Daoy (cell line): ENCODE measurements at places on chromosomes 12 and 14.

GRCh38 chr14:22558221-22558913 is 30.7 kb downstream of the DAD1 start:
- DNase-seq: no peak

DNA sequence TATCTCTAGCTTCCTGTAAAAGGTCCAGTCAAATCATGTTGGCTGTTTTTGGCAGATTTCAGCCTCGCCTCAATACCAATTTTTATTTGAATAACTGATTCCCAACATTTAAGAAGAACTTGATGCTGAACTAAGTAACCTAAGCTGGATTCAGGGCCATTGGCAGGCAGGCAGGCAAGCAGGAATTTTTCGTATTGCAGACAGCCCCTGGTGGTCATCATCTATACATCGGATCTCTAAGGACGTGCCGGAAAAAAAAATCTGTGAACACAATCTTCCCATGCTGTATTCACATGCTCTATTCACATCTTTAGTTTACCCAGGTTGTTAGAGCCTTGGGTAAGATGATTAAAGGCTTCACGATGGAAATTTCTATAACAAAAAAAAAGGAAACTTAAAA is 7.0 kb downstream of the VCPKMT start:
- no peak for DNase-seq

DNA sequence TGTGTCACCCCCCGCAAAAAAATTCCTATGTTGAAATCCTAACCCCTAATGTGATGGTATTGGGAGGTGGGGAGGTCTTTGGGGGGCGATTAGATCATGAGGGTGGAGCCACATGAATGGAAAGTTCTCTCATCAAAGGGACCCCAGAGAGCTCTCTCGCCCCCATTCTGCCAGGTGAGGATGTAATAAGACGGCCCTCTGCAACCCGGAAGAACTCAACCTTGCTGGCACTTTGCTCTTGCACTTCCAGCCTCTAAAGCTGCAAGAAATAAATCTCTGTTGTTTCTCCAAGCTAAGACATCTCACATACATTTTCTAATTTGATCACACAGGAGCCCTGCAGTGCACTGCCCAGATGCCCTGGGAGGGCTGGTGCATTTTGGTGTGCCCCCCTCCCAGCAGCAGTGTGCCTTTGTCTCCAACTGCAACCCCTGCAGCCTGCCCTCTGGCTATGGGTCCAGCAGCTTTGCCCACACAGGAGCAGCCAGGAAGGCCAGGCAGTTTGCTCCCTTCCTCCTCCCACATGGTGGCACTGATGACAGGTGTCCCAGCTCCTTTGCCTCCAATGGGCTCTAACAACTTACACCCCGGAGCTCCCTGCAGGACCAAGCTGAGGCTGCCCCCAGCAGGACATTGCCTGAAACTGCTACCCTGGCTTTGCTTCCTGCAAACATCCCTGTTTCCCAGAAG is 59.3 kb downstream of the C14orf132 start:
- DNase-seq: peak; percentile 81

DNA sequence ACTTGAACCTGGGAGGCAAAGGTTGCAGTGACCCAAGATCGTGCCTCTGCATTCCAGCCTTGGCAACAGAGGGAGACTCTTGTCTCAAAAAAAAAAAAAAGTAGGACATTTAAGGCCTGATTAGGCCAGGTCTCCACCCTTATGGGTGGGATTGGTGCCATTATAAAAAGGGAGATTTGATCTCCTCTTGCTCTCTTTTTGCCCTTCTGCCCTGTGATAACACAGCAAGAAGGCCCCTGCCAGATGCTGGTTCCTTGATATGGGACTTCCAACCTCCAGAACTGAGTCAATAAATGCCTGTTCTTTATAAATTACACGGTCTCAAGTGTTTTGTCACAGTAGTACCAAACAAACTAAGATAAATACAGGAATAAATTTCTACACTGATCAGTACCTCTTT is 81.0 kb downstream of the C2CD5 start:
- no peak for DNase-seq

GRCh38 chr14:49702725-49703124 is 9.8 kb downstream of the KLHDC1 start:
- no peak for DNase-seq

- no peak for DNase-seq
Observed at GRCh38 chr12:107130830-107131611, 37.7 kb upstream of the CRY1 start.

GRCh38 chr12:3921526-3921925 is 48.3 kb upstream of the PARP11 start:
- DNase-seq: no peak

- DNase-seq: no peak
Observed at GRCh38 chr12:30774599-30774998, 19.8 kb upstream of the CAPRIN2 start.

DNA sequence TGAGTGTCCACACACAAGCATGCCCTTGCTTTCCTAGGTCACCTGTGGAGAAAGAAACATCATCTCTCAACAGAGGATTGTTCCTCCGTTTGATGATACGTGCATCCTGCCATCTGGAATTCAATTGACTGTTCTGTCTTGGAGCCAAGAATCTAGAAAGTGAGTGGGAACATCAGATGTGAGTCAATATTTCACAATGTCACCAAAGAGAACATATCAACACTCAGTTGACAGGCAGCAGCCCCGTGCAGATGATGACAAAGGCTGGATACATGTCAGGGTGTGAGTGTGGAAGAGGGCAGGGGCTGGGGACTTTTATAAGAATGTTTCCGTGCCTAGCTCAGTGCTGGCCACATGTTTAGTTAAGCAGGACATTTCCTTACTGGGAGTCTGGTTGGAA is 76.1 kb downstream of the TBC1D30 start:
- peak; percentile 19 for DNase-seq

GRCh38 chr12:68154779-68155178 is 4.8 kb downstream of the IFNG start:
- no peak for DNase-seq

DNA sequence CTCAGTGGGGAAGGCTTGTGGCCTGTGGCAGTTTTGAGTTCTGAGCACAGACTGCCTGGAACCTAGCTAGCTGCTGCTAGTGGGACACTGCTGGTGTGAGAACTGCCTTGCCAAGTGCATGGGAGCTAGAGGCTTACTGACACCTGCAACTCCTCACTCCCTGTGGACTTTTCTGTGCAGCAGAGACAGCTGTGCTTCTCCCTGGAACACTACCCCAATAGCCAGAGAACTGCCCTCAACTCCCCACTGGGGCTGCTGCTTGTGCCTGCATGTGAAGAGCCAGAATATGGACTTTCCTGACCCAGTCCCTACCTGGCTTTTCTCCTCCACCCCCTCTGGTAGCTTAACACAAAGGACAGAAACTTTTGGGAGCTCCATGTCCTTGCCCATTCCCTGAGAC is 222.6 kb downstream of the ADGRD1 start:
- no peak for DNase-seq

DNA sequence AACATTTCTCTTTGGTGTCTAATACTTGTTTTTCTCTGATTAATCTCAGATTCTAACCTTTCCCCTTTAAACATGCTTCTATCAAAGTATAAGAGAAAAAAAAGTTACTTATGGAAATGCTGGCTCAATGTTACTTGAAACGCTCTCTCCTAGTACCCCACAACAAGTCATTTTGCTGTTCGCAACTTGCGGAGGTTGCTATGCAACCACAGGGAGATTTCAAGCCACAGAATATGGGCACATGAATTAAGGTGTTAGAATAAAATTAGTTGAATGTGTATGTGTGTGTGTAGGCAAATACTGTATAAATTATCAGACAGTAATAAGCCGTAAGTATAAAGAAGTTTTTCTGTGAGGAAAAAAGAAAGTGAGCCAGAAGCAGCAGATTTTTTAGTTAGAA is 80.6 kb downstream of the CCDC59 start:
- no peak for DNase-seq
